ENCODE measurements at places on chromosomes 13 and 19.
A peak's percentile ranks its signal among the peaks of the same experiment; 100 is the strongest.

- no peak for DNase-seq
These were observed 89.4 kb downstream of the COL4A2 start for GRCh38 chr13:110396476-110396875.

DNA sequence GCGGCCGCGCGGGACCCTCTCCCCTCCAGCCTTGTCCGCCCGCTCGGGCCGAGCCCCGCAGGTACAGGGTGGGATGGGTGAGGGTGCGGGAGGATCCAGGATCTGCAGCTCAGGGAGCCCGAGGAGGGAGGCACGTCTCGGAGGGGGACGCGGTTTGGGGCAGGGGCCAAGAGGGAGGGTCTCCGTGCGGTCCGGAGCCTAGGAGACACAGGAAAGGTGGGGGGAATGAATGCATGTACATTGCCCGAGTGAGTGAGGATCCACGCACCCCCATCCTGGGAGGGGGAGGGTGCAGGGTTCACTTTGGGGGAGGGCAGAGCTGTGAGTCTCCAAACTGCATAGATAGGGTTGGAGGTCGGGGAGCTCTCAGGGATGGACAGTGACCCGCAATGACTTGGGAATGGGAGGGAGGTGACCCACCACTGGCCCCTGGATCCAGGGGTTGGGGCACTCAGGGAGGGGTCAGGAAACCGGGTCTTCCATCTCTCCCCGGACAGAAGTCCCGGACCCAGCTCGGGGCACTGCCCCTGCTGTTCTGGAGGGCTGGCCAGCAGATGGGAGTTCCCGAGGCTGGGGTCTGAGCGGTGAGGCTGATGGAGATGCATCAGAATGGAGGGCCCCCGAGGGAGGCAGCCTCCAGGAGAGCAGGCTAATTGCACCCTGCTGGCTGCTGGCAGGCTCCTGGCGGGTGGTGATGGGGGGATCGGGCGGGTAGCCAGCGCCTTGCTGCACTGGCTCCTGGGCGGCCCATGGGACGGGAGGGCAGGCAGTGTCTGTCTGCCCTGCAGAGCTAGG lies 547 bp downstream of the KCNN1 start:
- no peak for DNase-seq

DNA sequence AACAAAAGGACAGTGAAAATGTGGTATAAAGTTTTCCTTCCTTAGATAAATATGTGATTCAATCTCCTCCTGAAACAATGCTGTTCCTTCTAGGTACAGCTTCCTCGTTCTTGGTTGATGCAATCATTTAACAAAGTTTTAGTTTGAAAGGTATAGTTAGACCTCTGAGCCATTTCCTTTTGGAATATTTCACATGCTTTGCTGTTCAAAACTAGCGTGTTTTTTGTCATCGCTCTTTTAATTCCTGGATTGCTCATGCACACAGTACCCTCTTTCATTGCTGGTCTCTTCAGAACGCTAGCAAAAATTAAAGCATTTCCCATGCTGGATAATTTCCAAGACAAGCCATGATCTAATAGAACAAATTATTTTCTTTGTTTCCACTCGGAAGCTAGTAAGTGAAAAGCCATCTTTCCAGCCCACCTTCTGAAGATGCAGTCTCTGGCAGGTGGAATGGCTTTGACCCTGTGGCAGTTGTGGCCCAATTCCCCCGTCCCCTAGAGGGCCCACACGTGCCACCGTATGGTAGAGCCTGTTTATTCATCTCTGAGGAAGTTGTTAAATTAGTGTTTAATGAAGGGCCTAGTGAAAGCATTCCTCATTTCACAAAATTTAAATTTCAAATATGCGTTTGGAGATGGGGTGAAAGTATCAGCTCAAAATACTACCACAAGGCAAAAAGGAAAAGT lies 1040.6 kb upstream of the SLC10A2 start:
- DNase-seq = peak; percentile 47

DNA sequence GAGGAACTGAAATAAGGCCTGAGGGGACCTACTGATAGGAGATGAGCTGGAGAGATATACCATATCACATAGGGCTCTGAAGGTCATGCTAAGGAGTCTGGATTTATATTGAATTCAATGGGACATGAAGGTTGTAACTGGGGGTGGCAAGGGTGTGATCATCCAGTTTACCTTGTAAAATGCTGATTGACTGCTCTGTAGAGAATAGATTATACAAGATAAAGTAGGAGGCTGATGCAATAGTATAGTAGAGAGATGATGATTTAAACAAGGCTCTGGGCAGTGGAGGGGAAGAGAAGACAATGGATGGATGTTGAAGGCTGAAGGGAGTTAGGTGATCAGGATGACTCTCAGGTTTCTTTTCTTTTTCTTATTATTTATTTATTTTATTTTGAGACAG lies 18.0 kb upstream of the PAN3 start:
- no peak for DNase-seq

DNA sequence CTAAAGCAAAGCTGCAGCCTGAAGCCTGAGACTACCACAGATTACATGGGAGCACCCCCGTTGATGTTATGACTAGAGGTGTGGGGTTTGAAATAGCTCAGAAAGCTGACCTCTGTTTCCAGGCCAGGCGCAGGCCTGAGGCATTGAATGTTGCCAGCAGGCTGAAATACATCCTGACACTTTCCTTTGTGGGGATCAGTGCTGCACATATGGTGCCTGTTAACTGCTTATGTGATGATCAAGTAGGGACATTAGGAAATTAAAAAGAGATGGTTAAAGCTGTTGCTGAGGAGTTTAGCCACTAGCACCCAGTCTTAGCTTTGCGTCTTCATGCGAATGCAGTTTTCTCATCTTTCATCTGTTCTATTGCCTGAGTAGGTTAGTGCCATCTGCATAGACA lies 83.2 kb downstream of the CCNA1 start:
- no peak for DNase-seq

DNA sequence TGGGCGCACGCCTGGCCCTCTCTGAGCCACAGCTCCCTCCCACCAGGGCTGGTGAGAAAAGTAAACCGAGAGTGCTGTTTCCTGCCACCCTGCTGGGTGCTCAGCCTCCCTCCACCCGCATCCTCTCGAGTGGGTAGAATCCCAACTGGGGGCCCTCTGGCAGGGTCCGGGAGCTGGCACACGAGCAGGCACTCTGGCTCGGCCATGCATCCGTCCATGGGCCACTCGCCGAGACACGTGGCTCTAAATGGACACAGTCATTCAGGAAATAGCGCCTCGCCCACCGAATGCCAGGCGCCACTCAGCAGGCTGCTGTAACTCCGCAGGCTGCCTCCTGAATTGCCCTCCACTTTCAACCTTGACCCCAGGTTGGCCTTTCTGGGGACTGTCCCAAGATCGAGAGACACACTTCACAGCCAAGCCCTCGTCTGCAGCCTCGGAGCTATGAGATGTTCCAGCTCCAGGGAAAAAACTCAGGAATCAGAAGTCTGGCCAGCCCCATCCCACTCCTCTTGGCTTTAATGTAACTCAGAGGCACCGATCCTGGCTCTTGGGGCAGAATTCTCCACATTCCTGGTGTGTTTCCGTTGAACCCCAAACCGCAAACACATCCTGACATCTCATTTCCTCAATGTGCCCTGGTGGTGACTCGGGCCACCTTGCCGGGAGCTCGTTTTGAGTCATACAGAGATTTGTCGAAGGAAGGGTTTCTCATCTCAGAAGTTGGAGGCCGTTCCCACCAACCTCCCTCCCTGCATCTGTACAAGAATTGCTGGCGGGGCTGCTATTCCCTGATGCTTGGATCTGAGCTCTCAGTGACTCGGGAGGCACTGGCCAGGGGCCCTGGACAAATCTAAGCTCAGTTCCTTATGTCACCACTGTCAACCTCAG lies 14.1 kb downstream of the KLF2 start:
- DNase-seq = peak; percentile 94

DNA sequence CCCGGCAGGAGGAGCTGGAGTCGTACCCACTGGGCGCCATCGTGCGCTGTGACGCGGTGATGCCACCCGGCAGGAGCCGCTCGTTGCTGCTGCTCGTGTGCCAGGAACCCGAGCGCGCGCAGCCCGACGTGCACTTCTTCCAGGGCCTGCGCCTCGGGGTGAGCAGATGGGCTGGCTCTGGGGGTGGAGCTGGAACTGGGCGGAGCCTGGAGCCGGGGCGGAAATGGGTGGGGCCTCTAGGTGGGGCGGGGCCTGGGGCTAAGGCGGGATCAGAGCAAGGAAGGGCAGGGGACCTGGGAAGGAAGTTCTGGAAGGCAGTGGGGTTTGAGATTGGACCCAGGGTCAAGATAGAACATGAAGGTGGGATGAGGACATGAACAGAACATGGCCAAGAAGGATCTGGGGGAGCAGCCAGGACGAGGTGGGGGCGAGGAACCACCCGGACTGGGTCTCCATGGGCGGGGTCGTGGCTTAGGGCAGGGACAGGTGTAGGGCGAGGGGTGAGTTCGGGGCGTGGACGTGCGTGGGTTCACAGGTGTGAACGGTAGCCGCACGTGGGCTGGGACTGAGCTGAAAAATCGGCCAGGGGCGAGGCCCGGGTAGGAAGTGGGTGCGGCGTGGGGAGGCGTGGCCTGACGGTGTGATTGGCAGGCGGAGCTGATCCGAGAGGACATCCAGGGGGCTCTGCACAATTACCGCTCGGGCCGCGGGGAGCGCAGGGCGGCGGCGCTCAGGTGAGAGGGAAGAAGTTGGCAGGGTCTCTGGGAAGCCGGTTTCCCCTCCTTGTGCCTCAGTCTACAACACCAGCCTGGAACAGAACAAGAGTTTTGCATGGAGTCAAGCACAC lies 4.7 kb downstream of the EPS8L1 start:
- peak; percentile 51 for DNase-seq

- DNase-seq = no peak
These were observed 23.4 kb downstream of the SMARCA4 start for GRCh38 chr19:10984166-10984735.

DNA sequence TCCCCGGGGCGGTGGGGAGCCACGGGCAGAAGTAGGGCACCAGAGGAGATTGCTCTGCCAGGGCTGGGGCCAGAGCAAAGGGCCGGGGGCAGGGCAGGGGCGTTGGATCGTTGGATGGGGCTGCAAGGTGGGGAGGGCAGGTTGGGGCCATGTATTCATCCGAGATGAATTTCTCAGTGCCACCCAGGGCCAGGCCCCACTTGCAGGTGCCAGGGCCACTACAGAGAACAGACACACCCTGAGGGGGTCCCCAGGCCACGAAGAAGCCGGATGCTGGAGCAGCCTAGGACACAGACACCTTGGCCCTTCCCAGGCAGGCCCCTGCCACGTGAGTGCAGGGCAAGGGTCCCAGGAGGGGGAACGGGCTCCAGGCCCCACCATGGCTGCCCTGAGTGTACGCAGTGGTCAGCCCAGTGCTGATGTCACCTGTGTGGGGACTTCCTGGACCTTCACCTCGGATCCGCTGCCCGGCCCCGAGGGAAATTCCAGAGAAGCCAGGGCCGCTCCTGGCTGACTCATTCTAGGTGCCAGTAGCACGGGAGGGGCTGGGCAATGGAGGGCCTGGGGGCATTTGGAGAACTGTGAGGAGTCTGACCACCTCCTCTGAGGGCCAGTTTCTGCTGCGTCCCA lies 9.6 kb upstream of the SBNO2 start:
- no peak for DNase-seq

DNA sequence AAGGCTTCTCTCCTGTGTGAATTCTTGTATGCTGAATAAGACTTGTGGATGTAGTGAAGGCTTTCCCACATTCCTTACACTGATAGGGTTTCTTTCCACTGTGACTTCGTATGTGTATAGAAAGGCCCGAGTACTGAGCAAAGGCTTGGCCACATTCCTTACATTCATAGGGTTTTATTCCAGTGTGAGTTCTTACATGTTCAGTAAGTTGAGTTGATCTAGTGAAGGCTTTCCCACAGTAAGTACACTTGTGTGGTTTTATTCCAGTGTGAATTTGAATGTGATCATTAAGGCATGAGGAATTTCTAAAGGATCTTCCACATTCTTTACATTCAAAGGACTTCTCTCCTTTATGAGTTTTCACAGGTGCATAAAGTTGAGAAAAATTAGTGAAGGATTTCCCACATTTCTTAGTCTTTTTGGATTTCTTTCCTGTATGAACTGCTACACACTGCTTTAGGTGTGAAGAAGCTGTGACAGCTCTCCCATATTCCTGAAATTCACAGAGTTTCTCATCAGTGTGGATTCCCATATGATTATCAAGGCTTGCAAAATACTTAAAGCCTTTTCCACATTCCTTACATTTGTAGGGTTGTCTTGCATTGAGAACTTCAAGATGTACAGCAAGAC lies 10.4 kb downstream of the ZNF561 start:
- DNase-seq = no peak

- peak; percentile 82 for DNase-seq
These were observed 182.0 kb upstream of the SERP2 start for GRCh38 chr13:44191504-44192171.
